ENCODE measurements at places on chromosomes 7 and 10.

DNA sequence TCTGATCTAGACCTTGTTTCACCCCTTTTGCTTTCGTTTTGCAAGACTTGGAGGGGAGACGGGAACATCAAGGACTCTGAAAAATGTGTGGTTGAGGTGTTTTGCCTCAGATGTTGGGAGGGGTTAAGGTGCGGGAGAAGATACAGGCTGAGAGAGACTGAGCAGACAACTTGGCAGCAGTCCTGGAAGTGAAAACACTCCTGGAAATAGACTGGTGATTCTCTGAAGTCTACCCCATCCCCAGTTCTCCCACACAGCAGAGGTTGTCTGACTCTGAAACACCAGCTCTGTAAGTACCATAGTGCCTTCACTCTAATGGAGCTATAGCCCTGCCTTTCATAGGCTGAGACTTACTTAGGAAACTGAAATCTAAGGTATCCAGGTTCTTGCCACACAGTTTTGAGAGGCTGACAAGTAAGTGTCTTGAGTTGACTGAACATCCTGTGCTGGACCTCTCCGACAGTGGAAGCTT, 152.5 kb downstream of the PPP1R9A start:
- DNase-seq = no peak

DNA sequence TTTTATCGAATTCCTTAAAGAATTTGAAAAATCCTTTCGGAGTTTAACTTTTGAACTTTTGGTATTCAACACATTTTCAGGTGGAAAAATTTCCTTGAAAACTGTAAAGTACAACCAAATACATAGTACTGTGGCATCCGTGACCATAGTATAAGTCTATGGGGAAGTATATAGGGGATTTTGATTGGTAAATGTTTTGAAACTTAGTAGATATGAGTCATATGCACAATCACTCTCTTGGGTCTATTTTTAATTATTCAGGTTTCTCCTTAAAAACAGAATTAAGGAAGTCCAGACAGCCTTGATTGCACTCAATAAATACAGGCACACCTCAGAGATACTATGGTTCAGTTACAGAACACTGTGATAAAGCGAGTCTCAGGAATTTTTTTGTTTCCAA, 64.2 kb downstream of the AVL9 start:
- no peak for DNase-seq

- no peak for DNase-seq
Observed at GRCh38 chr10:77881636-77882035, 44.9 kb downstream of the DLG5 start.

GRCh38 chr7:94432817-94433216, 38.1 kb downstream of the COL1A2 start:
- no peak for DNase-seq

DNA sequence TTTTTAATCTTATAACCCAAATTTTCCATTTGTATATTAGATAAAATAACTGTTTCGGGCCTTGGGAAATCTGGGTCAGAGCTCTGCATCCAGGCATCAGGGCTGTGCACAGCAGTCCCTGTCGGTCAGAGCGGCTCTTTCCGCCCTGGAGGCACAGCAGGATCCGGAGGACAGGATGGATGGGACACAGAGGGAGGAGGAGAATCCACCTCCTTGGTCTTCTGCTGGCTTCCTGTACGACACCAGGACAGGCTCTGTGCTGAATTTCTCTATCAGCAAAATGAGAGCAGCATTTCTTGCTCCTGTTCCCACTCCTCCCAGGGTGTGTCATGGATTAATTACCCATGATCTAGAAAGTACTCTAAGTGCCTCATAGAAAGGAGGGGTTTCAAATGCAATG, 254.9 kb downstream of the SKAP2 start:
- DNase-seq = no peak

DNA sequence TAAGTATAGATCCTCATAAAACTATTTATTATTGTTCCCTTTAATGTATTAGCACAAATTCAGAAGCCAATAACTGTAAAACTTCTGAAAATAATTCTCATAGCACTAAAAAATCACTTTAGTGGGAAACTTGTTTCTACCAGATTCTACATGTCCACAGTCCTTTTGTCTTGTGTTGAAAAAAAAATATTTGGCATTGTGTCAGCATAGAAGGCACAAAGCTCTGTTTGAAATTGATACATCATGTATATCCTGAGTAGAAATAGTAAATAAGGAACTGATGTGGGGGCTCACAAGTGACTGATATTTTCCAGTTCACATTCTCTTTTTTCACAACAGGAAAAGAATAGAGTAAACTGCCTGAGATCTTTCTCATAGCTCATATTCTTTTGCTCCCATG, 134.6 kb downstream of the GRM3 start:
- DNase-seq = no peak

DNA sequence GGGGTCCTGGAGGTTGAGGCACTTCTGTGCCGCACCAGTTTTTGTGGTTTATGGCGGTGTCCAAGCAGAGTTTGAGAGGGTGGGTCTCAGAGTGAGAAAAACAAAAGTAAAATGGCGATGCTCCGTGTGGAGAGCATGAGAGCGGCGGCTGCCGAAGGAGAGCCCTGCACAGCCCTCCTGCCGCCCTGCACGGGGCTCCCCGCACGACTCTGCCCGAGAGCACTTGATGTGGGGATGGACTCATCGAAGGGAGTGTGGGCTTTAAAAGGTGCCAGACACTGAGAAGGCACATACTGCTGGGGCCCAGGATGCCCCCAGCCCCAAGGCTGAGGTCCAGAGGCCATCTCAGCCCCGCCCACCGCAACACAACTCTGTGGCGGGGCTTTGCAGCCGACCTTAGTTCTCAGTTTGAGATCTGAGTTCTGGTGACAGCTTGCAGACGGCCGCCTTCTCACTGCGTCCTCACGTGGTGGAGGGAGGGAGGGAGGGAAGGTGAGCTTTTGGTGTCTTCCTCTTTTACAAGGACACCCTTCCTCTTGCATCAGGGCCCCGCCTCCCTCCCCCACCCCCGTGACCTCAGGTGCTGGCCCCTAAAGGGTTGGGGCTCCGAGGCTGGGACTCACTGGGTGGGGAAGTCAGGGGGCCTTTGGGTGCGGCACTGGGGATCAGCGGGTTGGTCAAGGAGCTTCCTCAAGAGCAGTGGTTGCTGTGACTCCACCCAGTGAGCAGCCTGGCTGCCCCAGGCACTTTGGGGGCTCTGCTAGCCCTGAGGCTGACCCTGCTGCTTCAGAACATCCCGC, 69.1 kb downstream of the NKX6-2 start:
- no peak for DNase-seq

GRCh38 chr7:135215180-135215579, 3.9 kb upstream of the WDR91 start:
- no peak for DNase-seq

DNA sequence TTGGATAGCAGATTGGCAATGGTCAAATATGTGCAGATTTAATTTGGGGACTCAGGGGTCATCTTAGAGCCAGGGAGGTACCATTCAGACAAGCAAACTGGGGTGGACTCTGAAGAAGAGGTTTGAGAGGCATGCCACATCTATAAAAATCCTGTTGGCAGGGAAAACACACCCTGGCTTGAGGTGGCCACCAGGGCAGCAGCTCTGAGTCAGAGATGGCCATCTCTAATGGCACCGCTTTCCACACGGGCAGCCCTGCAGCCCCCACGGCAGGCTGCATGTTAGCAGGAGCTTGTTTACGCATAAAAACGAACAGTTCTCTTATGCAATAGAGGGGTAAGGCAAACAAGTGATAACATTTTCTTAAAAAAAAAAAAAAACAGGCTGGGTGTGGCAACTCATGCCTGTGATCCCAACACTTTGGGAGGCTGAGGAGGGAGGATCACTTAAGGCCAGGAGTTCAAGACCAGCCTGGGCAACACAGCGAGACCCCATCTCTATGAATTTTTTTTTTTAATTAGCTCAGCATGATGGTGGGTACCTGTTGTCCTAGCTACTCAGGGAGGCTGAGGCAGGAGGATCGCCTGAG, 14.9 kb downstream of the DLG5 start:
- DNase-seq = no peak

GRCh38 chr10:73054286-73054685, 42.4 kb downstream of the P4HA1 start:
- no peak for DNase-seq

DNA sequence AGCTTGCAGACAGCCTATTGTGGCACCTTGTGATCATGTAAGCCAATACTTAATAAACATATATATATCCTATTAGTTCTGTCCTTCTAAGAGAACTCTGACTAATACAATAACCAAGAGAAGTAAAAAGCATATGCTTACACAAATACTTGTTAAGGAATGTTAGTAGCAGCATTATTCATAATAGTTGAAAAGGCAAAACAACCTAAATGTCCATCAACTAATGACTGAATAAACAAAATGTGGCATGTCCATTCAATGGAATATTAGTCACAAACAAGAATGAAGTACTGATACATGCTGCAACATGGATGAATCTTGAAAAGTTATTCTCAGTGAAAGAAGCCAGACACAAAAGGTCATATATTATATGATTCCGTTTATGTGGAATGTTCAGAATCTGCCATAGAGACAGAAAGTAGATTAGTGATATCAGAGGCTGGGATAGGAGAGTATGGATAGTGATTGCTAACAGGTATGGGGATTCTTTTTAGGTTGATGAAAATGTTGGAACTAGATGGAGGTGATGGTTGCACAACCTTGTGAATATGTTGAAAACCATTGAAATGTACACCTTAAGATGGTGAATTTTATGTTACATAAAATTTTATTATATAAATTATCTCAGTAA, 112.5 kb upstream of the UNC5B start:
- DNase-seq = no peak

All from left renal pelvis (tissue), 4 donors.